Right kidney (tissue), 9 donors: ENCODE measurements at places on chromosomes 11 and 22.
A peak's percentile ranks its signal among the peaks of the same experiment; 100 is the strongest.

GRCh38 chr11:126978911-126979310, 21.7 kb downstream of the KIRREL3 start:
- no peak for DNase-seq

GRCh38 chr22:23058063-23058462, 12.3 kb upstream of the GNAZ start:
- DNase-seq, result no peak

GRCh38 chr22:29298641-29299040, 7.8 kb upstream of the GAS2L1 start:
- no peak for DNase-seq

- no peak for DNase-seq
These were observed 38.3 kb downstream of the AMOTL1 start for GRCh38 chr11:94806419-94806818.

- no peak for DNase-seq
These were observed 333.9 kb downstream of the OPCML start for GRCh38 chr11:133198438-133198837.

DNA sequence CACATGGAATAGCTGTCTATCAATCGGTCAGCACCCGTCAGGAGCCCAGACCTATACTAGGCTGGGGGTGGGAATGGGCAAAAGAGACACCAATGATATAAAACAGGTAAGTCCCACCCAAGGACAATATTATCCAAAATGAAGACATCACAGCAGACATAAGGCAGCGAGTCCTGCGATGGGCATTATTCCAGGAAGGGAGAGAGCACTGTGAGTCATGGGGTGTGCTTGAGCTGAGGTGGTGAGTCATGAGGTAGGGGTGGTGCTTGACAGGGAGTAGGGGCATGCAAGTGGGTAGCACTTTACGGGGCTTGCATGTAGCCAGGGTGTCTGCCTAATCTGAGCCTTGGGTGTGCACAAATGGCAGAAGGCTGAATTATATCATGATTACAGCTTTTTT, 605.0 kb upstream of the CADM1 start:
- no peak for DNase-seq

- DNase-seq, result peak; percentile 35
These were observed 1336.9 kb downstream of the BRD1 start for GRCh38 chr22:48490500-48491411.

GRCh38 chr11:100235085-100235484, 452.0 kb upstream of the ARHGAP42 start:
- no peak for DNase-seq

DNA sequence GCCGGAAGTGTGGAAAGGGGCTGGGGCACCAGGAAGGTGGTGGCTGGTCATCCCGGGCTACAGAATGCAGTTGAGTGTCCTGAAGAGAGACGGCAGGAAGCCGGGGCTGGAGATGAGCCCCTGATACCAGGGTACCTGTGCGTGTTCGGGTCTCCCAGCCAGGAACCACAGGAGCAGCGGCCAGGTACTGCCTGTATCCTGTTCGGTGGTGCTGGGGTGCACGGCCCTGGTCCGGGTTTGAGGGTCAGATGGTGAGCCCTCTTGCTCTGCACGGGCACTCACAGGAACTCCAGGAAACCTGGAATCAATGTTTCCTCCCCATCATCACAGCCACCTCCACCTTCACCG, 253.1 kb upstream of the B3GAT1 start:
- DNase-seq, result no peak

GRCh38 chr11:126740846-126741245, 259.7 kb downstream of the KIRREL3 start:
- no peak for DNase-seq

- DNase-seq, result no peak
These were observed 214.2 kb upstream of the ZBED5 start for GRCh38 chr11:11072067-11072466.

- DNase-seq, result no peak
These were observed 32.5 kb upstream of the CFAP300 start for GRCh38 chr11:102014756-102015155.

DNA sequence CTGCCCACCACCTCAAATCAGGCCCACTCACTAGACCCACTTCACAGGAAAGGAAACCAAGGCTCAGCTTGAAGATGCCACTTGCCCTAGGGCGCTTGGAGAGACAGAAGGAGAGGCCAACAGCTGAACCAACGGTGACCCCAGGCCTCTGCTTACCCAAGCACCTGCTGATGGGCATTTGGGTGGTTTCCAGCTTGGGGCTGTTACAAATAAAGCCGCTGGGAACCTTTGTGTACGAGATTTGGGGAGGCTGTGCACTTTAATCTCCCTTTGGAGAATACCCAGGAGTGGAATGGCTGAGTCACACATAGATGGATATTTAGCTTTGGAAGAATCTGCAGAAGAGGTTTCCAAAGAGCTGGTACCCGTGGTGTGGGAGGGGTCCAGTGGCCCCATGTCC, 50.9 kb upstream of the LINC01488 start:
- no peak for DNase-seq

DNA sequence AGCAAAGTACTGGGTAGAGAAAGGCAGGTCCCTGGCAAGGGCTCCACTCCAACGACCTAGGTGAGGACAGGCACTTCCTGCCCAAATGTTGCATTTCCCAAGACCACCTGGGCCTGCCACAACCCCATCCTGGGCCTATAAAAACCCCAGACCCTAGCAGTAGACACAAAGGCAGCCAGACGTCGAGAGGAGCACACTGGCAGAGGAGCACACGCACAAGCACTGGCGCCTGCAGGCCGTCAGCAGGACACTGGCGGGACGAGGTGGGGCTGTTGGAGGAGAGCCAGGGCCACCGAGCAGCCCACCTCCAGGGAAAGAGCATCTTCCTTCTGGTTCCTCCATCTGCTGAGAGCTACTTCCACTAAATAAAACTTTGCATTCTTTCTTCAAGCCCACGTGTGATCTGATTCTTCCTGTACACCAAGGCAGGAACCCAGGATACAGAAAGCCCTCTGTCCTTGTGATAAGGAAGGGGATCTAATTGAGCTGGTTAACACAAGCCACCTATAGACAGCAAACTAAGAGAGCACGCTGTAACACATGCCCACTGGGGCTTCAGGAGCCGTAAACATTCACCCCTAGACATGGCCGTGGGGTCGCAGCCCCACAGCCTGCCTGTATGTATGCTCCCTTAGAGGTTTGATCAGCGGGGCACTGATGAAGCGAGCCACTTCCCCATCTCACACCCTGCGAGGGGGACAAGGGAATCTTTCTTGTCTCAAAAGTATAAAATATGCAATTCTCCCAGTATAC, 89.7 kb upstream of the MTMR2 start:
- DNase-seq, result no peak

DNA sequence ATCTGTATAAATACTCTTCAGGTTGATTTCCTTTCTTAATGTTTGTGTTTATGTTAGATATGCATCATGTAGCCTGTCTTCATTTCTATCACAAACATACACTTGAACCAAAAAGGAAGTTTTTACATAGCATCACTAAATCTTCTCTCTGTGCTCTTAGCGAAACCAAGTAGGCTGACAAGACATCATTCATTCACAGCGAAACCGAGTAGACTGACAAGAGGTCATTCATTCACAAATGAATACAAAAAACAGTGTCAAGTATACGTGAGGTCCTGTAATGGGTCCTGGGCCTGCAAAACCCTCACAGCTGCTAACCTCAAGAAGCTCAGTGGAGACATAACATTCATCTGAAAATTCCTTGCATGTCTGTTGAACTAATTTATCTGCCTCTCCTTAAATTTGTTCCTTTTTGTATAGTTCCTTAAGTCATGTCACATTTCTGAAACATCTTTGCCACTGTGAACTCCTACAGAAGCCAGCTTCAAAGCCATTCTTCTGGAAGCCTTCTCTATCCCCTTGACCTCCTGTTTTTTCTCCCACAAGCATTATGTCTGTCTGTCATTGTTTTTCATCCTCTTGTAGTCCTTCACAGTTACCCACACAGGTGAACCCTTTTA, 9.8 kb upstream of the HBE1 start:
- DNase-seq, result no peak

GRCh38 chr11:8368194-8368593, 104.5 kb upstream of the LMO1 start:
- DNase-seq, result no peak
